ENCODE measurements at places on chromosomes 2 and 18.

DNA sequence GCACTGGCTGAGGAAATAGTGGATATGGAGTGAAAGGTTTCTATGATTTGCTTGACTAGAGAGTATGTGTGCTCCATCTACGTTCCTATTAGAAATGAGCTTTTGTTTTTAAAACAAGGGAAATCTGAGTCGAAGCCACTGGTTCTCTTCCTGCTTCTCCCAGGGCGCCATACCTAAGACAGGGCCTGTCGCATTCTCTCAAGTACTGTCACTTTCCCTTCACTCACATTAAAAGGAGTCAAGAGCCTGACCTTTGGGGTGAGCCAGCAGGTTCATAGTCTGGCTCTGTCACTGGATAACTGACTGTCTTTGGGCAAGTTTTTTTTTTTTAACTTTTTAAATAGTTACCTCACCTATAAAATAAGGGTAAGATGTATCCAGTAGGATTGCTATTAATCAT lies 121.0 kb downstream of the MAP3K20 start:
- no peak for DNase-seq

DNA sequence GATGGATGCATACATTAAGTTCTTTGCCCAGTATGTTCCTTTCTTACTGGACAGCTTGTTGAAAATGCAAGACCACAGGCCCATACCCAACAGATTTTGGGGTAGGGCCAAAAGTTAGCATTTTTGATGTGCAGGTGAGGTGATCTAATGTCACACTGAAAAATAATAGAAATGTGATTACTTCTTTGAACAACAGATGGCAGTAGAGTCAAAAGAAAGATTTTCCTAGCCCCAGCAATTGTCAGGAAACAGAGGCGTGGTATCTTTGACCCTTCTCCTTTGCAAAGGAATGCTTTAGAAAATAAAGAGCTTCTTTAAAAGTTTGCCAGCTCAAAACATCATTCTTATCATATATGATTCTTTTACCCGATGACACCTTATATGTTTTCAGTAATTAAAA lies 343.6 kb upstream of the SYT4 start:
- no peak for DNase-seq

GRCh38 chr2:14828968-14829367 lies 196.5 kb downstream of the LRATD1 start:
- no peak for DNase-seq

DNA sequence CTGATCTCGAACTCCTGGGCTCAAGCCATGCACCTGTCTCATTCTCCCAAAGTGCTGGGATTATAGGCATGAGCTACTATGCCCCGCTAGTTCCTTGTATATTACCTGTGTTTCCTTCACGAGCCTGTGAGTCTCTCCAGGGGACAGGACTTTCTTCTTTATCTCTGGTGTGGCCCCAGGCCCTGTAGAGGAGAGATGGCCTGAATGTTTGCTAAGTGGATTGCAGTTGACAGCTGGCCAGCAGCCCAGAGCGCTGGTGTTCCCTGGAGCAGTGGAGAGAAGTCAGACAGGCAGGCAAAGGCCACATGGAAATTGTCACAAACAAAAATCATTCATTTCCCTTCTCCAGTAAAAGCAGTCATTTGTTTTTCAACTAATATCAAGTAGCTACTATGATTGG lies 17.9 kb downstream of the LPIN1 start:
- no peak for DNase-seq

DNA sequence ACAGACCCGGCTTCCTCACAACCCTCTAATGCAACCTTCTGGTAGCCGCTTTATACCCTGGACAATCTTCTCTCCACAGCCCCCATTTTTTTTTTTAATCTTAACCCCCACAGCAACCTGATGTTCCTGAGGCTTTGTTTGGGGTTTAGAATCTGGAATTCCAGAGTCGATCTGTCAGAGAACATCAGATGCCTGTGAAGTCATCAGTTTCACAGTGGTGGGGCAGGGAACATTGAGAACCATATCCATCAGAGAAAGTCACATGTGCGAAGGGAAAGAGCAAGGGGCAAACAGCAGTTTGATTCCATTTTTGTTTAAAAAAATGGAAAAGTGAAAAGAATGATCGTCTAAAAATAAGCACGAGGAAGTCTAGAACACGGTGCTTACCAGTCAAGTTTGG lies 20.6 kb downstream of the NPAS2 start:
- DNase-seq = no peak
